Fibroblast of skin of left biceps (primary cell): ENCODE measurements at places on chromosomes 1 and 21.

DNA sequence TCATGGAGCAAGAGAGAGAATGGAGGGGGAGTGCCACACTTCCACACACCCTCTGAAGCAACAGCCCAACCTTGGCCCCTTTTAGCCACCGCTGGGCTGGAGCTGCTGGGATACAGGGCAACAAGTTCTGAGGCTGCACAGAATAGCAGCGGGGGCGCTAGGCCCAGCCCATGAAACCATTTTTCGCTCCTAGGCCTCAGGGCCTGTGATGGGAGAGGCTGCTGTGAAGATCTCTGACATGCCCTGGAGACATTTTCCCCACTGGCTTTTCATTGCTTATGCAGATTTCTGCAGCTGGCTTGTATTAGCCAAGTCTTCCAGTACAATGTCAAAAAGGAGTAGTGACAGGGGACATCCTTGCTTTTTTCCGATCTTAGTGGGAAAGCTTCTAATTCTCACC, 202.3 kb upstream of the B3GALT2 start:
- DNase-seq, result no peak

DNA sequence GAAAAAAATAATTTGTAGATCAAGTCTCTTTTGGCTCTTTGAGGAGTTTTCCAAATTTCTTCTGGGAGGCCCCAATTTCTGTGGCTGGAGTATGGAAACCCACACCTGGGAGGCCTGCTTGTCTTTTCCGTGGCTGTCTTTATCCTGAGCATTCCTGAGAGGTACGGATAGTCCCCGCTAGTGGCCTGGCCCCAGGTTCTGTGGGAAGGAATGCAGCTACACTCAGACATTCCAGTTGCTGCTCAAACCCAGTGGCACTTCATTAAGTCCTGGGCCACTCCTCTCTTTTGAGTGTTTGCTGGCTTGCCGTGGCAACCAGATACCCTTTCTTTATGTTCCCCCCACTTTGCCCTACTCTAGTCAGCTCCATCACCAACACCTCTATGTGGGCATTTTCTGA, 310.4 kb downstream of the ASTN1 start:
- DNase-seq, result no peak

GRCh38 chr1:119079881-119080280, 60.6 kb downstream of the WARS2 start:
- no peak for DNase-seq

- no peak for DNase-seq
Measured at GRCh38 chr1:66433611-66434010, 100.3 kb upstream of the SGIP1 start.

DNA sequence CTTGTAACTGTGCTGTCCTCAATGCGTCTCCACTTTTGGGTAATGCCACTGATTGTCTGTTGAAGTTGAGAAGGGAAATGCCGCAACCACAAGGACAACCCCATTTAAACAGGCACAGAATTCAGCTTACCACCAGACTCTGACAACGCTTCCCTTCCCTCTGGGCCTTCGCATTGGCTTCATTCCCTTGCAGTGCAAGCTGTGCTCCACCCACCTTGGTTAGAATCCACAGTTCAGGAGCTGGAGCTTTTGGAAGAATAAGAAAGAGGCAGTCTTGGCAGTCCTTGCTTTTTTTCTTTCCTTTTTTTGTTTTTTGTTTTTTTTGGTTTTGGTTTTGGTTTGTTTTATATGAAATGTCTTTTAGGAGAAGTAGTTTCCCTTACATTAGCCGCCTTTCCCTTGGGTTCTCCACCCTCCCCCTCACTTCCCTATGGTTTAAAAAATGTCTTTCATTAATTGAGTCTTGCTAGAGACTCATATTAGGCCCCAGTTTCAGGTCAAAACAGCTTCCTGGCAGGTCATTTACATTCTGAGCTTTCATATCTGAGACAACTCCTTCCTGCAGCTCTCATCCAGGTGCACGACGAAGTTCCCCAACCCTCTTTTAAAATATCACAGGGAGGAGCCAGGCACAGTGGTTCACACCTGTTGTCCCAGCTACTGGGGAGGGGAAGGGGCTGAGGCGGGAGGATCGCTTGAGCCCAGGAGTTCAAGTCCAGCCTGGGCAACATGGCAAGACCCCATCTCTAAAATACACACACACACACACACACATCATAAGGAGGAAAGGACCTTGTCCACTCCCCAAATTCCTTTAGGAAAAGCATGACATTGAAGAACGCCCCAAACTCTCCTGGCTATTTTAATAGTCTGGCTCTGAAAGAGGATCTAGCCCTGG, 20.7 kb upstream of the LAX1 start:
- DNase-seq, result no peak

DNA sequence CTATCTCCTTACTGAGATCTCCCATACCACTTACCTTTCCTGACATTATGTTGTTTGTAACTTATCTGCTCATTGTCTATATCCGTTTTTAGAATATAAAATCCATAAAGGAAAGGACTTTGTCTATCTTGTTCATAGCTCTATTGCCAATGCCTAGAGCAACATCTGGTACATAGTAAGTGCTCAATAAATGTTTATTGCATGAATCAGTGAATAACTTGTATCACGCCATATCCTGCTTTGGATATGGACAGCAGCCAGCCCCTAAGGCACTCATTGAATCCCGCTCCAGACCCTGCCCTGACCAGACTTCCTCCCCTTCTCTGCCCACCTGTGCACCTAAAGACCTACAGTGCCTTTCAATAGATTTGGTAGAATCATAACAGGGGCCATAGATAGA, 298.1 kb upstream of the PLXNA2 start:
- DNase-seq, result no peak

DNA sequence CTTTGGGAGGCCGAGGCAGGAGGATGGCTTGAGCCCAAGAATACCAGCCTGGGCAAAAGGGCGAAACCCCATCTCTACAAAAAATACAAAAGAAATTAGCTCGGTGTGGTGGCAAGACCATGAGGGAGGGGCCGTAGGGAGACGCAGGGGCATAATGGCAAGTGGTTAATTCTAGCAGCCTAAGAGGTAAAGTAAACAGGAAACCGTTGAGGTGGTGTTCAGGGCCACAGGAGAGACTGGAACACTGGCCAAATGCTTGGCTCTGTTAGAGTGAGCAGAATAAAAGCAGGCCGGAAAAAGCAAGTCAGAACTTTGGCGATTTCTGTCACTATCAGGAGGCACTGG, 89.2 kb downstream of the RIPK4 start:
- no peak for DNase-seq
